ENCODE measurements at places on chromosomes 5 and 9.

DNA sequence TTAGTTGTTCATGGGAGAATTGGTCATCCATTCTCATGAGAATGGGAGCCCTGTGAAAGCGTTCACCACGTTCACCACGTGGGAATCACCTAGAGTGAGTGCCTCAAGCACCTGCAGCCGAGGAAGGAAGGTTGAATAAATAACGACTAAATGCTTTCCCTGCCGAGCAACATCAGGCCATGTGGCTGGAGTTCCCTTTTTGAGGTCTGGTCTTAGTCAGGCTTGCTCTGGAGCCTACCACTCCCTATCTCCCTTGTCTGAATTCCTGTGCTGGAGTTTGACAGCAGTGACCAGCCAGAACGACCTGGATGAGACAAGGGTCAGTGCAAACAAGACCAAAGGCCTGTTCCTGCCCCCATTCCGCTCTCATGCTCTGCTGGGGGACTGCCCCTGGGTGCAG lies 28.5 kb downstream of the KCNMB1 start:
- DNase-seq = no peak

- no peak for DNase-seq
Measured at GRCh38 chr9:19677924-19678323, 110.9 kb downstream of the SLC24A2 start.

GRCh38 chr5:57422341-57422740 lies 60.3 kb downstream of the ACTBL2 start:
- DNase-seq = no peak

DNA sequence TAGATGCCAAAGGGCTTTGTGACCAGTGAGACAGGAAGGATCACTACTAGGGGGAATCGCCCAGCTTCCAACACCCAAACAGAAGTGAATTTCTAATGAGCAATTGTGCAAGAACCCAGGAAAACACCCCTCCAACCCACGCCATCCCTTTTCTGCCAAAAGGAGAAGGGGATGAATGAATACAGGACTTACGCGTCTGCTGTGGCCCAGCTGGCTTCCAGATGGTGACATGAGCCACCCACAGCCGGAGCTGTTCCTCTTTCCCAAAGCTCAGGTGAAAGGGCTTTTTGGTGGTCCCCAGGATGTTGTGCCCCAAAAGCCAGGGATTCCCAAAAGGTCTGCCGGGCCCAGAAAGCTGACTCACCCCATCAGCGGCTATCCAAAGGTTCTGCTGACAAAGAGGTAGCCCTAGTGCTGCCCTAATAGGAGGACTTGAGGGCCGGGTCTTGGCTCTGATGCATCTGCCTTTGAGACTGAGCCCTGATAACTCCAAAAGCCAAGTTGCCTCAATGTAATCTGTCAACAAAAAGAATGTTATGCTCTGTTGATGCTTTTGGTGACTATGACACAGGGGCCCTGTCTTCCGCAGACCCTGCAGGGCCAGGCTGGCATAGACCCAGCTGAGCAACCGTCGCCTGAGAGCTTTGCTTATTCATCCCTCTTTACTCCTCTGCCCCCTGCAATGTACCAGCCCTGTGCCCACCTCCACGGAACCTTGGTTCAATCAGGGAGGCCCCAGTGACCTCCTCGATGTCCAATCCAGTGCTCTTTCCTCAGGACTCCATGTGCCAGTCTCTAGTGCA lies 14.5 kb downstream of the GSN start:
- DNase-seq = no peak

- no peak for DNase-seq
Measured at GRCh38 chr5:171785517-171785916, at the start of gene SMIM23. TSS of gene SMIM23 (plus strand) at chr5:171785817. CDS start at chr5:171785872, 55 bp downstream.

DNA sequence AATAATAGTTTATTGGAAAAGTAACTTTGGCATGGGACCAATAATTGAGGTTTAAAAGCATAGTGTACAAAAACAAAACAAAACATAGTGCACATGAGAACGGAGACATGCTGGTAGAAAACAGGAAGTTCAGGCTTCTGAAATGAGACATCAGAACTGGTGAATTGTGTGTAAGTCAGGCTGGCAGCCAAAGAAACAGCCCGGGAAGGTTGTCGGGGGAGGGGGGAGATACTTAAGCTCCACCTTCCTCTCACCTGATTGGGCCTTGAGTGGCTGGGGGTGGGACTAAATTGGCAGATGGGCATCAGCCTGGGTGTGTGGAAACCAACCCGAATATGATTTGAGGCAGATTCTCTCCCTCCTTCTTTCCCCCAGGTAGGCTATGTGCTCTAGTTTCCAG lies 256.3 kb downstream of the SMARCA2 start:
- no peak for DNase-seq

DNA sequence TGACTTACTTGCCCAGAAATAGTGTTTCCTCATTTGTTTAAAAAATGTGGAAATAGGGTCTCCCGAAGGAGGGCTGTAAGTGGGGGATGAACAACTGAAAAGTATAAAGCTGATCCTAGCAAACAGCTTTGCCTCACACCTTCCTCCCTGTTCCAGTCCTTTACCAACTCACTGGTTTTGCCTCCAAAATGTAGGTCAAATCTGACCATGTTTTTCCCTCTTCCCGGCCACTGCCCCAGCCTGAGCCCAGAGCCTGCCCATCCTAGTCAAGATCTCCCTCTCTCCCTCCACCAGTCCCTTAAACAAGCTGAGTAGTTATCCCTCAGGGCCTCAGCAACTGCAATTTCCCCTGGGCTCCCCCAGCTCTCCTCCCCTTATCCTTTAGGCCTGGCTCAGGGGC lies 82.4 kb upstream of the FBXW11 start:
- DNase-seq = no peak

DNA sequence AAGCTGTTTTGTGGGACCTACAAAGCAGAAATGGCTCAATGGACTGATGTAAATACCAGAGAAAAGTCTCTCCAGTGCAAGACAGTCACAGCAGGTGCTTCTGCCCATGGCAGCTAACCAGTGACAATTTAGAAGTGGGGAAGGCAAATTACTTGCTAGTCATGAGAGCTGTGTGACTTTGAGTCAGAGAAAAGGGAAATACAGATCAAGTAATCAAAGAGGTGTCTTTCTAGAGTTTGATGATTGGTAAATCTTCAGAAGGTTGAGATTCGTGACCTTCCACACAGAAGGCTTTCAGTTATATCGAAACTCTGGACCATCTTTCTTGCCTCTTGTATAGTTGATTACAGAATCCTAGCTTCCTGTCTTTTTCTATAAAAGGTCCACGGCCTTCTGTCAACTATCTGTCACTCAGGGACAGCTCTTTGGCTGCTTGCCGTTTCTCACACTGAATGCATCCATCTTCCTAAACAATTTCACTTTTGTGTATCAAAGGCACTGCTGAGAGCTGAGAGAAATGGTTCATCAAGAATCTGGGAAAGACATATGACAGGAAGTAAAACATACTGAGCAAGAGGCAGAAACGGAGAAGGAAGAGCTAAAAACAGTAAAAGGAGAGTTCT lies 993.9 kb upstream of the ACO1 start:
- DNase-seq = no peak

- no peak for DNase-seq
Measured at GRCh38 chr5:177276886-177277285, 26.6 kb downstream of the RAB24 start.

All from vagina (tissue), 2 donors.